ENCODE measurements at places on chromosomes 6 and 20.

- DNase-seq, result no peak
Observed at GRCh38 chr6:17278289-17279063, 2.7 kb upstream of the RBM24 start.

DNA sequence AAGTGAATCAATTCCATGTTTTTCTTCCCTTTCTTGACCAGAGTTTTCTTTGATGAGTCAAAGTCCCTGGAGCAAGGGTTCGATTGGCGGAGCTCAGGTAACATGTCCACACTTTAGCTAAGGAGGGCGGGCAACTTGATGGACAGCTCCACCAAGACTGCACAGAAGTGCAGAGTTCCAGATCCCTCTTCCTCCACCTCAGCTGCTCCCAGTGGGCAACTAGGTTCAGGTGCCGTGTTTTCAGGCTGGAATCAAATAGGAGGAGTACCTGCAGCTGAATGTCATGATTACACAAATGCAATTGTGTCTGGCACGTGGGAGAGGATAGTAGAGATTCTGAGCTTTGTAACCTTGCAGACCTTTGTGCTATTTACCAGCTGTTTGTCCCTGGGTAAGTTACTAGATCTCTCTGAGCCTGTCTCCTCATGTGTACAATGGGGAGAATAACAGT is 1.9 kb upstream of the ELMO2 start:
- no peak for DNase-seq

- no peak for DNase-seq
Observed at GRCh38 chr6:118724211-118724610, 72.8 kb upstream of the CEP85L start.

DNA sequence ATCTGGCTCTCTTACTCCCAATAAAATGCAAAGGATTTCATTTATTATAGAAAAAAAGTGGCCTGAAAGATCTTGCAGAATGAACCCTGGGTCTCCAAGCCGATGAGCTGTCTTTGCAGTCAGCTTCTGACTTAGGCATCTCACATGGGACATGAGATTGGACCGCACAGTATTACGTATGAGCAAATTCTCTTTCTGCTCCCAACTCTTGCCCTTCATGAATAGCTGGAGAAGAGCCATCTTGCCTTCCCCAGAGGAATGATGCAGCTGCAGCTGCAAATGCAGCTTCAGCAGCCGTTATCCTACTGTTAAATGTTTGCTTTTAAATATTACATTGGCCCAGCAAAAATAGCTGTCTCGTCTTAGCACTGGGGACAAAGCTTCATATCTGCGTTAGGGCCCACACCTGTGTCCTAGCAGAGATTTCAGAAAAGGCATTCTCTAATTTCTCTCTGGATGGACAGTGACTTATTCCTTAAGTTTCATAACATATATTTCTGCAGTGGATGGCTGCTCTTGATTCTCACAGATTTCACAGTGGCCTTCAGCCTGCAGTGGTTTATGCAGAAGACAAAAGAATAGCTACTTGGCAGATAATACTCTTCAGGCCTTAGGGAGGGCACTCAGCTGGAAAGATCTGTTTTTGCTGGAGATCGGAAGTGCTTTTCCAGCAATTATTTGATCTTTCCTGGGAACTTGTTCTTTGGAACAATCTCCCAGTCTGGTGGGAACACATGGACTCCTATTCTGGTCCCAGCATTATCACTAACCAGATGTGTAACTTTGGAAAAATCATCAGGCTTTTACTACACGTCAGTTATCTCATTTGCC is 129.2 kb downstream of the FYN start:
- DNase-seq, result no peak

- DNase-seq, result no peak
Observed at GRCh38 chr20:16236589-16237241, 336.5 kb downstream of the KIF16B start.

GRCh38 chr20:21719592-21720214 is 14.2 kb downstream of the PAX1 start:
- no peak for DNase-seq

DNA sequence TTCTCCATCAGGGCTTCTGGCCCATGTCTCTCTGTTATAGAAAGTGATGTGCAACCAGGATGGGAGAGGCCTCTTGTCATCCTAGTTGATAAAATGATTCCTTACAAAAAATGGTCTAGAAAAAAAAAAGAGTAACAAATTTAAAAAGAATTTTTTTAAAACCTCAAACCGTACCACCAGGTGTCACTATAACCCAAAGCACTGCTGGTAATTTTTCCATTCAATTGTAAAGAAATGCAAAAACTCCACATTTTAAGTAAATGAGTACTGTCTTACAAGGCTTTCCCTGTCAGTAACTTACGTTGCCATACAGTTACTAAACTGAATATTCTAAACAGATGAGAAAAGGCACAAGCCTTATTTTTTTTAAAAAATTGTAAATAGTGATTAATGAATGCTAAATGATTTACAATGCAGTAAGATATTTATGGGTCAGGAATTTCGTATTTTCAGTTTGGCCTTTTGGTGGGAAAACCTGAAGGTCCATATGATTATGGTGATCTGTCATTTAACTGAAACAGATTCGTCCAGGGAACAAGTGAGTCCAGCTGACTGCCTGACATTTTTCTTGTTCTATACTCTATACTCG is 95.4 kb downstream of the OGFRL1 start:
- DNase-seq, result no peak

- DNase-seq, result no peak
Observed at GRCh38 chr6:6470123-6470522, 118.4 kb upstream of the LY86 start.

GRCh38 chr20:56778765-56779195 is 149.7 kb downstream of the TFAP2C start:
- DNase-seq, result no peak

DNA sequence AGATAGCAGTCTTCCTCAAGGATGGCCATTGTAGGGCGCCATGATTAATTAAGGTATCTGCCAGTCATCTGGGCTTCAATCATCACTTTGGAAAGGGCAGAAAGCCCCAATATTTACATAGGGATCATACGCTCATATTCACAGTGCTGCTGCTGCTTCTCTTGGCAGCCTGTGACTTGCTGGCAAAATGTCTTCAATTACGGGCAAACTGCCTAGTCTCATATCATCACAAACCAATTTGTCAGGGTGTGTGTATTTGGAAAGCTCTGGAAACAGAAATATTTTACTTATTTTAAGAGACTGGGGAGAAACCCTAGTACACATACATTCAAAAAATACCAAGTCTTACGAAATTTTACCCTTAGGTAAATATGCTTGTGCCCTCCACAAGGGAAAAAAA is 77.6 kb downstream of the SAMD5 start:
- no peak for DNase-seq

GRCh38 chr20:19598117-19598850 is 159.8 kb upstream of the RIN2 start:
- no peak for DNase-seq

Data from DMS79 (cell line).